Ureter (tissue), 1 donor: ENCODE measurements at places on chromosomes 2 and 18. TPM values are rescaled to one million over a fixed set of nuclear protein-coding genes. Genes with fewer than 3 reads are reported as not detected.

The EVA1A gene
- total RNA-seq: 2.3 TPM

The ZSWIM2 gene
- not detected for total RNA-seq

The NYAP2 gene
- total RNA-seq: 1.5 TPM

The NOSTRIN gene
- 31.4 TPM for total RNA-seq

GRCh38 chr2:205898744-205899143 lies 187.2 kb downstream of the INO80D start:
- DNase-seq: no peak

DNA sequence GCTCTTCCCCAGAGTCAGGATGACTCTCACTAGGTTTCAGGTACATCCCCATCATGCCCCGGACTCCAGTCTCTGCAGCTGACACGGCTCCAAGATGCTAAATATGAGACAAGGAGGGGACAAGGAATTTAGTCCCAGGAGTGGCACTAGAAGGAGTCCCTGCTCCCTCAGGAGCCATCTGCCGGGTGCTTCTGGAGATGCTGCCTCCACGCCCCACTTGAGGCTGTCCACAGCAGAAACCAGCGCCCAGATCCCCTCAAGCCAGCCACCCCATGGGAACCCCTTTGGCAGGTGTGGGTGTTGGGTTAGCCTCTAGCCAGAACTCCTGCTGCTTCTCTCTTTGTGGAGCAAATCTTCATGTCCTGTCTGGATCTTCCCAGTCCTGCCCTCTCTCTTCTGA lies 40.3 kb downstream of the BCL11A start:
- no peak for DNase-seq

GRCh38 chr2:176483476-176483875 lies 214.2 kb downstream of the MTX2 start:
- DNase-seq: no peak

- DNase-seq: no peak
Observed at GRCh38 chr2:42856891-42857632, 64.7 kb upstream of the HAAO start.
